A549 treated with CORT108297 at 1 μM for 4 hours (cell line): ENCODE measurements at places on chromosomes 4 and X. TPM values are rescaled to one million over a fixed set of nuclear protein-coding genes. Genes with fewer than 3 reads are reported as not detected.

The POLN gene
- 0.51 to 1.2 TPM (median 0.69 TPM) in 5 replicates for total RNA-seq

The BMPR1B gene
- 5.0 to 7.5 TPM (median 6.6 TPM) in 5 replicates for total RNA-seq

The F8A3 gene
- total RNA-seq = 0.48 to 1.5 TPM (median 0.96 TPM) in 5 replicates

The IL21 gene
- not detected in 5 replicates for total RNA-seq

The NLGN3 gene
- total RNA-seq = 0.95 to 1.2 TPM (median 1.1 TPM) in 5 replicates

The SSX2B gene
- not detected in 5 replicates for total RNA-seq

The FBXO8 gene
- 8.4 to 11.1 TPM (median 10.1 TPM) in 5 replicates for total RNA-seq

The KLHL13 gene
- total RNA-seq = 0.21 to 0.31 TPM (median 0.23 TPM) in 5 replicates

The NSG1 gene
- 1.7 to 2.5 TPM (median 2.2 TPM) in 5 replicates for total RNA-seq

The SMR3B gene
- total RNA-seq = not detected in 5 replicates

The SCRG1 gene
- not detected in 5 replicates for total RNA-seq

The JCHAIN gene
- total RNA-seq = 0.12 to 0.46 TPM (median 0.15 TPM) in 3 of 5 replicates, not detected in the others

The DCAF4L1 gene
- total RNA-seq = 0.08 to 0.28 TPM (median 0.12 TPM) in 5 replicates

The GYPA gene
- total RNA-seq = not detected in 5 replicates

The SLIT2 gene
- total RNA-seq = 0.01 to 0.04 TPM (median 0.02 TPM) in 3 of 5 replicates, not detected in the others

The CDKL2 gene
- 0.58 to 0.84 TPM (median 0.69 TPM) in 5 replicates for total RNA-seq

The ADAMTS3 gene
- total RNA-seq = 0.02 TPM in 1 of 5 replicates, not detected in the others

The CENPE gene
- 5.5 to 8.4 TPM (median 7.5 TPM) in 5 replicates for total RNA-seq

The PNMA6A gene
- 3.6 to 5.8 TPM (median 5.1 TPM) in 5 replicates for total RNA-seq

The MGARP gene
- total RNA-seq = 0.66 to 0.97 TPM (median 0.83 TPM) in 5 replicates

The PASD1 gene
- not detected in 5 replicates for total RNA-seq

The RNF212 gene
- 2.1 to 3.1 TPM (median 2.5 TPM) in 5 replicates for total RNA-seq

The GALNTL6 gene
- 0.05 to 0.08 TPM (median 0.07 TPM) in 5 replicates for total RNA-seq

The IGFBP7 gene
- total RNA-seq = 206 to 336 TPM (median 240 TPM) in 5 replicates

The RAB40AL gene
- 0.15 to 0.24 TPM in 2 of 5 replicates, not detected in the others for total RNA-seq

The SOD3 gene
- not detected in 5 replicates for total RNA-seq

The HTN1 gene
- total RNA-seq = not detected in 5 replicates

The MAMLD1 gene
- total RNA-seq = 8.8 to 10.0 TPM (median 9.4 TPM) in 5 replicates
